ENCODE measurements at places on chromosomes 5 and 9.

GRCh38 chr9:76441551-76442322 is 17.2 kb upstream of the GCNT1 start:
- no peak for DNase-seq

DNA sequence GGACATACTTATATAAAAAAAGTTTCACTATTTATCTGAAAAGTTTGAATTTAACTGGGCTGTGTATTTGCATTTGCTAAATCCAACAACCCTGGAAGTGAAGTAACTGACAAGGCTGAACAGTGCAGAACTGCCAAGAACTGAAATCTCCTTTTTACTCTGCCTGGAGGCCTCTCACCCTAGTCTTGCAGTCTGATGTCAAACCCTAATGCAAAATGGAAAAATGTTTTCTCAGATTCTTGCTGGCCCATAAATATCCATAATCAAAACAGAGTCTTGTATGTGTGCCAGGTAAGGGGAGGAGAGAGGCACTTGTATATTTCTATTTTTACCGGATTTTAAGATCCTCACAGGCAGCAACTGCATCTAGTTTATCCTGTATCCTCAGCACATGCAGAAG is 432.7 kb upstream of the KLF4 start:
- DNase-seq, result no peak

GRCh38 chr5:131794586-131794985 is 2.2 kb downstream of the FNIP1 start:
- no peak for DNase-seq

DNA sequence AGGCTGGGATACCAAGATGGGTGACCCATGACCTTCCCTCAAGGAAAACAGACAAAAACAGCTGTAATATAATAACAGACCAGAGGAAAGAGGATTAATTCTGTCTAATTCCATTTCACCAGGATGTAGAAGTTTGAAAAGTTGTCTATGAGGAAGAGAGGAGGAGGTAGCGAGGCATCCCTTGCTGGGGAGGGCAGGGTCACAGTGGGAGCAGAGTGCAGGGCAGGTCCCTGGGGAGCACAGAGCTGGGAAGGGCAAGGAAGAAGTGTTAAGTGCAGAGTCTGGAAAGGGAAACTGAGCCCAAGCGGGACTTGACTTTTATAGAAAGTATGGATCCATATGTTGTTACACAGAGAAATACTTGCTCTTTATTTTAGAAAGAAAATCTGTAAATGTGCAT is 210.6 kb downstream of the CD180 start:
- DNase-seq, result no peak

- DNase-seq, result no peak
These were observed 67.7 kb upstream of the CCL21 start for GRCh38 chr9:34777666-34778065.

- DNase-seq, result no peak
These were observed 10.1 kb upstream of the SPATA24 start for GRCh38 chr5:139413963-139414362.

DNA sequence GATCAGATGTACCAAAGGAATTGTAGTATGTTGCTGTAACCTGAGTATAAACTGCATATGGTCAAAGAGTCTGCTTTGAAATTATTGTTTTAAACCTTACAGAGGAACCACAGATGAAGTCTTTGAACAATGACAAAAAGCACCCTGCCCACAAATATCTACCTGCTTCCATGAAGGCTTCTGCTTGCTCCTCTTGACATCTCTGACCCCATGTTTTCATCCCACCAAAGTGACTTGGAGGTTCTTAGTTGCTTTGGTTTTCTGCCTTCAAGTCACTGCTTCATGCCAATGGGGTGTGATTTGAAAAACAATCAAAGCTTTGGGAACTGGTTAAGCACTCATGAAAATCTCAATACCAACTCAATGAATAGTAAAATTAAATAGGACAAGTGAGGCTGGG is 194.6 kb upstream of the ACTBL2 start:
- DNase-seq, result no peak

GRCh38 chr5:116487045-116487444 is 87.6 kb downstream of the SEMA6A start:
- DNase-seq, result no peak

DNA sequence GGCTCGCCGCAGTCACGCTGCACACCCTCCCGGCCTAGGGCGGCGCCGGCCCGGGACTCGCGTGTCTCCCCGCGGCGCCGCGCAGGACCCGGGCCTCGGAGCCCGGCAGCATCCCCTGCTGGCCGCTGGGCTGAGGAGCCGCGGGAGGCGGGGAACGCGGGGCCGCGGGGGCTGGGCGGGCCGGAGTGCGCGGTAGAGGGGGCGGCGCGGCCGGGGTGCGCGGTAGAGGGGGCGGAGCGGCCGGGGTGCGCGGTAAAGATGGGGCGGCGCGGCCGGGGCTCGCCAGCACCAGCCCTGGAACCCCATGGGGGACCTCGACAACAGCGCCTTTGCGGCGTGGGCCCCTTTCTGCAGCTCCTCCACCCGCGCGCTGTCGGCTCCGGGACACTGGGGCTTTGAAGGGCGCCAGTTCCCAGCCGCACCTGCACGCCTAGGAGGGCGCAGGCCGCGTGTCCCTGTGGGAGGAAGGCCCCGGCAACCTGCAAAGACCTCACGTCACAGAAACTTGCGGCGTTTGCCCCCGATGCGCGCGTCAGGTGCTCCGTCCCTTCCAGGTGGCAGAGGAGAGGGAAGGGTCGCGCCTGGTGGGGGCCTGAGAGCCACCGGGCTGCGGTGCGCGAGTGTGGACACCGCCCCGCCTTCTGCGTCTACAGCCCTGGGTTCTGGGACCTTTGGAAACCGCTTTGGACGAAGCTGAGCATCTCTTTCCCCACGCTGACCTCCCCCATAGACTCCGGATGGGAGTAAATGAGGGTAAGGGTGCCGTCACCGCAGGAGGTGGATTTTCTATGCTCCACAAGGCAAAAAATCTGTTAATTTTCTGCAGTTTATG is 49.6 kb downstream of the NSUN2 start:
- peak; percentile 28 for DNase-seq

GRCh38 chr5:154995679-154996078 is 17.9 kb upstream of the KIF4B start:
- no peak for DNase-seq

GRCh38 chr9:37408933-37409710 is 13.4 kb upstream of the GRHPR start:
- DNase-seq, result no peak

GRCh38 chr5:32692036-32692746 is 18.9 kb upstream of the NPR3 start:
- no peak for DNase-seq

DNA sequence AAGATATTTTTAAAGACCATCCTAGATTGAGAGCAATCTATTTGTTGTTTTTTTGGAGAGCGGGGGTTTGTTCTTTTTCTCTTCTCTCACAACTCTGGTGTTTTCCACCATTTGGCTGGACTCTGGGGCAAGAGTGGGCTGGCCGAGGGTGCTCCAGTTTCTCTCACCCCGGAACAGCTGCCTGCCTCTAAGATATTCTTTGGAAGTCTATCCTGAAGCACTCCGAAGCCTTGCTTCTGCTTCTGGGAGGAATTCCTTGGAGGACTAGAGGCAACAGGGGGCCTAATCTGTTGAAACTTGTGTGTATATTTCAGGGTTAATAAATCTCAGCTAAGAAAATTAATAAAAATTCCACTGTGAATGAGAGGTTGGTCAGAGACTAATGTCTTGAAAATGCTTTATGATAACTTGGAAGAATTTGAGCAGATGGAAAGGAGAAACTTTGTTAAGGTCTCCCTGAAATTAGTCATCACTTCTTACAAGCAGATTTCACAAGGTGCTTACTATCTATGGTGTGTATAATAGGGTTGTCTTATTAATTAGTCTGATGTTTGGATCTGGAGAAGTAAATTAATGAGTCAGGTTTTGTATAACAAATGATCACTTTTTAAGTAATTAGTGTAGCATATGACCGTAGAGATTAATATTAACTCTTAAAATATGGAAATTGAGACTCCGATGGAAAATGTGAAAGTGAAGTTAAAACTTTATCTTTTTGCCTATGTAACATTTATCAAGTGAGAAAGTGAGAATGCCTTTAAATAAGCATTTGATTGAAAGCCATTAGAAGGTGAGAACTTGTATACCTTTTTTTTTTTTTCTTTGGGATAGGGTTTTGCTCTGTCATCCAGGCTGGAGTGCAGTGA is 4.0 kb downstream of the MAN2A1 start:
- no peak for DNase-seq

DNA sequence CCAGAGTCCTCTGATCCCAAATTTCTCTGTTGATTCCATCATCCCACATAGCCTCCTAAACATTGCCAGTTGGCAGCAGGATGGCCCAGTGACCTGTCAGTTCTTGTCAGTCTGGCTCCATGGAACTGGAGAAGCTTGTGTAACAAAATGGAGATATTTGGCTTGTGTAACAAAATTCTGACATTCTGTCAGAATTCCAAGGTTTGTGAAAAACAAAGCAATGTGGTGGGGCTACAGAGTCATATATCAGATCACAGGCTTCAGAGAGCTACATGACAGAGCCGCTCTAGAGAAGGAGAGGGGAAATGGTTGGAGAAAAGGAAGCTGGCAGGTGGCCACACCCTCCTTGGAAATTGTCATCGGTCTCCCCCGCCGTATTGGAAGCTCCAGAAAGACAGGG is 75.4 kb upstream of the MAN2A1 start:
- DNase-seq, result no peak

DNA sequence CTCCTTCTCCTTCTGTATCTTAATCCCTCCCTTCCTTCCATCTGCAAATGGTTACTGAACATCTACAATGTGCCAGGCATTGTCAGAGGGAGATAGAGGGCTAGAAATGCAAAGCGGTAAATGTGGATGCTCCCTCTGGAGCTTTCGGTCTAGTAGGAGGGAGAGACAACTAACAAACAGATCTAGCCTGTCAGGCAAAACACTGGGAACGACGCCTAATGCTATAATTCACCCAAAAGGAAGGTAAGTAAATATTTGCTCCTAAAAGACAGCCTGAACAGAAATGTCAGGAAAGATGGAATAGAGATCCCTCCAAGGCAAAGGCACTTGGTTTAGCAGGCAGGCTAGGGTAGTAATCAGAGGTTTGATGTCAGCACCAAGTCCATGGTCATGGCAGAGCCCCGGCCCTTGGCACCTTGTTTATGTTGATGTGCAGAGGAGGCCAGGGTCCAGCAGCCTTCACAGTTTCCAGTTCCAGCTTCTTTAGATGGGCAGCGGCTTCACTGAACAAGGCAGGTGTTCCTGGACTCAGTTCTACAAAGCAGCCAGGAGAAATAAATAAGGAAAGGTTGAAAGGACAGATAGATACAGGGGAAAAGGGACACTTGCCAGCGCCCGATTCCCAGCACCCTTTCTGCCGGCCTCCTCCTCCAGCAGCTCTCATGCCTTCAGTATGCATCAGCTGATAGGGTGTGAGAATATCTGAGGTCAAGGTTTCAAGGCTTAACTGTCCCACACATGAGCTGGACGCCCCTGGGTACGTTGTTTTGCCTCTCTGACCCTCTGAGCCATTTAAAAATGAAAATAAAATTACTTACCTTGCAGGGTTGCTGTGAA is 46.5 kb upstream of the FRRS1L start:
- DNase-seq, result no peak

DNA sequence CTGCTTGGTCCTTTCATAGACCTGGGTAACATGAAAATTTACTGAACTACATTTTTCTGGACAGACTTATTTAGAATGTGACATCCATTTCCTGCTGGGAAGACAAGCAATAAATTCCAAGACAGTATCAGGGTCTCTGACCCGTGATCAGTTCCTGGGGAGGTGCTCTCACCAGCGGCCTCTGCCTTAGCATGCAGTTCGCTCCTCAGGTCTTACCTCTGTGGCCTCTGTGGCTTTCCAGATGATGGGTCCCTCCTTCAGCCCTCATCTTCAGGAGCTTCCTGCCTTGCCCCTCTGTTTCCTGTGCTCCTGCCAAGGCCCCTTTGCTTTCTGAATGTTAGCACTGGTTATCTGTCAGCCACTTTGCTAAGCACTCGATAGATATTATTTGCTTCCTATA is 66.4 kb downstream of the CMYA5 start:
- no peak for DNase-seq

DNA sequence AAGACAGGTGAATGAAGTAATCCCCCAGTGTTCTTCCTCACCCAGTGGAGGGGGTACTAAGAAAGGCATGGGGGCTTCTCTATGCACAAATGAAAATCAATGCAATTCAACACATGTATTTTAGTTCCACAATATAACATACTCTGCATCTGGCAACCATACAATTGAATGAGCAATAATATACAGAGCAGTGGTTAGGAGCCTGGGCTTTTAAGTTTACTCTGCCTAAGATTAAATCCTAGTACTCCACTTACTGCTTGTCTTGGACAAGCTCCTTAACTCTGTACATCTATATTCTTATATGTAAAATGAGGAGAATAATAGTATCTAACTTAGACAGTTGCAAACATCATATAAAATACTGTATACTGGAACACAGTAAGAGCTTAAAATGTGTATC is 195.4 kb upstream of the TRIM32 start:
- DNase-seq, result no peak

Measured in anterior cingulate cortex (tissue), 58 donors.